ENCODE measurements at places on chromosomes 7 and 10.

GRCh38 chr10:53682885-53683284 is 910.3 kb upstream of the MBL2 start:
- no peak for DNase-seq

DNA sequence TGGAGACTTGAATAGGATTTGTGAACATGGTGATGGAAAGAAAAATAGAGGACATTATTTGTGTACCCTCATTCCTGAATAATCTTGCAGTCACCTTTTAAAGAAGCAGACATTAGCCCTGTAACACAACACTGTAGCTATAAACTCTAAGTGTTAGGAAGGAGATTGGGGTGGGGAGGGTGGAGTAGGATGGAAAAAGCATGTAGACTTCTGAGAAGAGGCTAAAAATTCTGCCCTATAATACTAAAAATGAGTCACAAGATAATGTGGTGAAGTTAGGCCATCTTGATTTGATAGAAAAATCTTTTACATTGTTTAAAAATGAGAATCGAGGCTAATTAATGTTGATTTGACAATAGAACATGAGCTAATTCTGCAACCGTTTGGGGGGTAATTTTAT is 128.8 kb downstream of the LCOR start:
- DNase-seq, result no peak

DNA sequence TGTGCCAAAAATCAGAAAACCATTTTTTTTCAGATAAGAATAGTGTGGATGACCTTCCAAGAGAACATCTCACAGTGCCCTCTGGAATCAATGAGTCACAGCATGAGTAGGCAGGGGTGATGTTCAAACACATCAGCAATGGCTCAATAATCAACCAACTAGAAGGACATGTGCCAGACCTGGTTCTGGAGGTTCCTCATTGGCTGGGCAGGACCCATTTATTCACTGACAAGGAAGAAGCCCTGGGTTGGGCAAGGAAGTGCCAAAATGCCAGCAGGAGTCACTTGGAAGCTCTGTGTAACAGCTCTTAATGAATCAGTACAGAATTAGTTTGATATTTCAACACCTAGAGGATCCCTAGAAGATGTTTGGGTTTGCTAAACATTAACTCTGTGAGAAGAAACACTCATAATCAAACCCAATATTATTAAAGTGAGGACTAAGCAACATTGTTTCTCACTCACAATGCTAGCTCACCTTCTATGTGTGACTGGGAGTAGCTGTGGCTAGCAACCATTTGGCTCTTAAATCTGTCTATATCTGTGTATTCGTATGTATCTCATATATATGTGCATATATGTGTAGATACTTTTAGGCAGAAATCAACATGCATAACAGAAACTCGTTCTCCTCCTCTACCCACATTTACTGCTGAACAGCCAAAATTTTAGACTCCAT is 72.3 kb upstream of the APBB1IP start:
- no peak for DNase-seq

DNA sequence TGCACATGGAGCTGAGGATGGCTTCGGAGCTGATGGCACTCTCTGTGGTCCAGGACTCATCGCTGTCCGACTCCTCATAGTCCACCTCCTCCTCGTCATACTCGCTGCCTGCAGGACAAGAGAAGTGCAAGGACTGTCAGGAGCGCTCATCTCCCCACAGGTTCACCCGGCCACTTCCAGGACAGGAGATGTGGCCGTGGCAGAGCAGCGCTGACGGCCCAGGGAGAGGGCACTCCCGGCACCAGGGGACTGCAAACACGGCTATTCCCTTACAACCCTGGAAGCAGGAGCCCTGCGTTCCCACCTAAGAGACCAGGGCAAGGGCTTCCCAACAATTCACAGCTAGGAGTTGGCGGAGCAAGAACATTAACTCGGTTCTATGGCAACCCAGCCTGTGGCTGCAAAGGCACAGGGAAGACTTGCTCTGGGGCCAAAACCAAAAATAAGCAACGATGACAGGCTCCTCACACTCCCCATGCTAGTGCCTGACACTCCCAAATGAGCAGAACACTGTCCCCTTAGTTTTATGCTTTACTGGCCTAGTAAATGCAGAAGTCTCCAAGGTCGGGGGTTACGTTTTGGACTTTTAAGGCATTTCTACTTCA is 100.9 kb downstream of the TAX1BP1 start:
- no peak for DNase-seq

- DNase-seq, result no peak
Observed at GRCh38 chr7:38795593-38795992, 113.4 kb downstream of the VPS41 start.

DNA sequence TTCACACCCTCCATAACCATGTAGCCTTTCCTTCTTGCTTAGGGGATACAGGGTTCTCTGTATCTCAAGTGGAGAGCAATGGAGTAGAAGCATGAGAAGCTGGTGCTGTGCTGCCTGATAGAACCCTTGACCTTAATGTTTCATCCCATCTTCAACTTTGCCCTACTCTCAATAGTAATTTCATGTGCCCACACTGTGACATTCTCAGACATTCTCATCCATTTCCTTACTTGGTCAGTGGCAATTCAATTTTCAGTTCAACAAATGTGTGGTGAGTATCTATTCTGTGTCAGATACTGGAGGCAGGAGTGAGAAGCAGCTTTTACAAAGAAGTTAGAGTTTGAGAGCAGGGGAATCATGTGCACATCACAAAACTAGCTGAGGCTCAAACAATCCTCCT is 16.1 kb downstream of the STRIP2 start:
- DNase-seq, result no peak

GRCh38 chr10:124296121-124296812 is 122.5 kb downstream of the OAT start:
- no peak for DNase-seq

- no peak for DNase-seq
Observed at GRCh38 chr7:26103596-26103995, 48.4 kb upstream of the NFE2L3 start.

GRCh38 chr7:136530831-136531230 is 337.6 kb upstream of the CHRM2 start:
- DNase-seq, result no peak

- no peak for DNase-seq
Observed at GRCh38 chr7:66344166-66344565, 139.0 kb downstream of the TPST1 start.

GRCh38 chr10:71365366-71365765 is 31.4 kb upstream of the CDH23 start:
- DNase-seq, result no peak

GRCh38 chr10:24862589-24862988 is 89.8 kb downstream of the PRTFDC1 start:
- no peak for DNase-seq

DNA sequence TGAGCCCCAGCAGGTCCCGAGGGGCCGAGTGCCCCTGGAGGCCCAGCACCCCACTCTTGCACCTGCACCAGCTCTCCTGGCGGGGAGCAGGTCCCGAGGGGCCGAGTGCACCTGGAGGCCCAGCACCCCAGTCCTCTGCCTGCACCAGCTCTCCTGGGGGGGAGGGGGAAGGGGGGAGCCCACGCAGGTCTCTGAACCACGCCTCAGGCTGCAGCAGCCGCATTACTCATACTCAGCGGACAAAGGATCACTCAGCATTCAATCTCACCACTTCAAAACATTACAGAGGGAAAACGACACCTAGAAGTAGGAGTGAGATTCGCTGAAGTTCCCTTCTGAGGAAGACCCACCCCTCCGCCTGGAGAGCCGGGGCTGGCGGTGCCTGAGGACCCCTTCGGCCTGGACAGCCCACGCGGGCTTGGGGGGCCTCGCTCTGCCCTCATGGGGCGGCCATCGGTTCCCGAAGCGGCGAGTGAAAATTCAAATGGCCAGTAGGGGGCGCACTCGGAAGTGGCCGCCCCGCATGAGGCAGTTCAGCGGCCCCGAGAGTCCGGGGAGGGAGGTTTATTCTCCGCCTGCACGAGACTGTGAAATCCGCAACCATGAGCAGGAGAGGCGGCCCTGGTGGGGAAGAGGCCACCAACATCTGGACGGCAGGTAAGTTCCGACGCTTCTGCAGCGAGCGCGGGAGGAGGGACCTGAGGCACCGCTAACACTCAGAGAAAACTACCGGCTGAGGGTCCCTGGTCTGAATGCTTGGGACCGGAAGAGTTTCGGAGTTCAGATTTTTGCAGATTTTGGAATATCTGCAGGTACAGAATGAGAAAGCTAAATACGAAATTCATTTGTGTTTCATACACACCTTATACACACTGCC is 1.1 kb upstream of the GPER1 start:
- peak; percentile 89 for DNase-seq

GRCh38 chr7:113831556-113831955 is 87.3 kb downstream of the PPP1R3A start:
- DNase-seq, result no peak

- DNase-seq, result no peak
Observed at GRCh38 chr10:69835233-69835632, 33.5 kb downstream of the COL13A1 start.

DNA sequence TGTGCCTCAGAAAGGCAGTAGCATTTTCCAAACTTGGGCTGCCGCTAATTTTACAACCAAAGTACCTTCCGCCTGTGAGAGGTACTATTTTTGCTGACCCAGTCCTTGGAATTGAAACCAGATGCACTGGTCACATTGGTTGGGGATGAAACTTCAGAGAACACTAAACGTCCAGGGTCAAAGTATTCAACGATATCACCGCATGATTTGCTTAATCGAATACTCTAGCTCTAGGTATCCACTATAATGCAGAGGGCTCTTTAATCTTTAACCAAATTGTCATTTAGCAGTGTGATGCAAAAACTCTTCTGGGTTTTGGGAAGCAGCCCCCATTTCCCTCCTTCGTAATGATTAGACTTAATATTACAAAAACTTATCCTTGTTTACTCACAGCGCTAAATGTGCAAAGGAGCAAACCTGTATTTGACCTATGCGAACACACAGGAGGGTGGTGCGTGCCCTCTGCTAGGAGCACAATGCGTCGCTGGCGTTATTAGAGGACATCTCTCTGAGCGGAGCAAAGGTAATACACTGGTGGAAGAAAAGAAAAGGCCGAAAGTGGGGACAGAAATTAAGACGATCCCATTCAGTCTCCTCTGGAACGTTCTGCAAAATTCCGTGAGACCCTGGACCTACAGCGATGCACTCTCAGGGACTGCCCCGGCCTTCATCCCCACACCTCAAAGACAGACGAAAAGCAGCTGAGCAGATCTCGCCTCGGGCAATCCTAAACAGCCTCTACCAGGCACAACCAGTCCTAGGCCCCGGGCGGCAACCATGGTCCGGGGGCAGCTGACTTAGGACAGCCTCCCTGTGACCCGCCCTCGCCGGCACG is 916 bp upstream of the EEPD1 start:
- DNase-seq, result no peak

DNA sequence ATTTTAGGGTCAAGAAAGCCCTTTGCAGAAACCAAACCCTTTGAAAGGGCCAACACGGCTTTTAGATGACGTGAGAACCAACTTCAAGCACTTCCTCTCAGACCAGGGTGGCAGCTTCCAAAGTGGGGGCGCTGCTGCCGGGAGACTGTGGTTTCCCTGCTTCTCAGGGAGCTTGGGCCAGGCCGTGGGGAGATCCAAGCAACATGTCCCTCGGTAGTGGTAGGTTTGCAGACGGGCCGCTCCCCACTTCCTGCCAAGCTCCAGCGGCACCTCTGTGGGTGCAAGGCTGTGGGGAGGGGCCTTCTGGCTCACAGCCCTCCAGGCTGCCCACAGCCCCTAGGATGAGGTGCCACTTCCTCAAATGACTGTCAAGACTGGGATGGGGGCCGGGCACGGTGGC is 132.4 kb downstream of the FAM53B start:
- peak; percentile 65 for DNase-seq

GRCh38 chr10:113108194-113108835 is 158.3 kb downstream of the TCF7L2 start:
- DNase-seq, result no peak

DNA sequence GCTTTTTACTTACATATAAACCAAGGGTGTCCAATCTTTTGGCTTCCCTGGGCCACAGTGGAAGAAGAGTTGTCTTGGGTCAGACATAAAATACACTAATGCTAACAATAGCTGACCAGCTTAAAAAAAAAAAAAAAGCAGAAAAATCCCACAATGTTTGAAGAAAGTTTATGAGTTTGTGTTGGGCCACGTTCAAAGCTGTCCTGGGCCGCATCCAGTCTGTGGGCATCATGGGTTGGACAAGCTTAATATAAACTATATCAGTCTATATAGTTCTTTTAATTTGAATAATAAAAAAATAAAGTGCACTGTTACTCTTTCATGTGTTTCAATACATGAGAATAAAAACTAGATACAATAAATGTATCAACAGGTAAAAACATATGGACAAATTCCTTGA is 179.9 kb downstream of the DNAJC1 start:
- DNase-seq, result no peak

DNA sequence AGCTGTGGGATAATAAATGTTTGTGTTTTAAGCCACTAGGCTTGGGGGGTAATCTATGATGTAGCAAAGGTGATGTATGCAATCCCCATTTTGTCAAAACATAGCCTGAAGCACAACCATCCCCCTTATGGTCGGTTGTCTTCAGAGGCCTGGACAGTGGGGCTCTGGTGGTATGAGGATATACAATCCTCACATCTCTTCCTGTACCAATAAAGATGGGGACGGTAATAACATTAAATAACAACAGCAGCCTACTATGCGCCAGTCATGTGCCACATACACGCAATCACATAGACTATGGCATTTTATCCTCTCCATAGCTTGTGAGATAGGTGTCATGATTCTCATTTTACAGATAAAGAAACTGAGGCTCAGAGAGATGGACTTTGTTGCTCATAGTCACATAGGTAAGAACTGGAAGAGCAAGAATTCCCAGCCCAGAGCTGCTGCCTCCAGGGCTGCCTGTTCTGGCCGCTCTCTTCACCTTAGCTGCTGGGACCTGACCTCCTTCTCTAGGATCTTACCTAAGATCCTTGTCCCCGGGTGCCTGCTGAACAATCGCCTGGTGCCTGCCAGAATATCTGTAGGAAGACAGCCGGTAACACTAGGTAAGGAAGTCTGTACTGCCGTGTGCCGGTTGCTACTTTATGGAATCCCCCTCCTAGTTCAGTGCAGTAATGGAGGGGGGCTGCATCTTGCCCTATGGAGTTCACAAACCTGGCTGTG is 108.6 kb downstream of the ARHGAP22 start:
- no peak for DNase-seq

DNA sequence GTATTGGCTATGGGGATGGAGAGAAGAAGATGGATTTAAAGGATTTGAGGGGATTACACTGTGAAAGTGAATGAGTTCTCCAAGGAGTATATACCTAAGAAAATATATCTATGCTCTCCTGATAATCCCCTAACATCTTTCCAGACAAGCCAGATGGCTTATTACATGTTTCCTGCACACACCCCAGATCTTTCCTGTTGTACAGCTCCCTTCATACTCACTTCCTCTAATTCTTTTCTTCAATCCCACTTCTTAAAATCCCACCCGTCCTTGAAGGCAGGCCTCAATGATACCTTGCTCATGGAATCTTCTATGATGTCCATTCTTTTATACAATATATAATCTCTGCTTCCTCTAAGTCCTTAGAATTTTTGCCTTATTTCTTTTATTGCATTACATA is 317.2 kb upstream of the DGKB start:
- DNase-seq, result no peak

GRCh38 chr10:113518816-113519591 is 33.8 kb upstream of the HABP2 start:
- no peak for DNase-seq

GRCh38 chr10:122445904-122446303 is 8.5 kb upstream of the ARMS2 start:
- DNase-seq, result no peak

Measured in activated naive CD4-positive, alpha-beta T cell treated with anti-CD3 and anti-CD28 coated beads, Interleukin-2, amount 50 U/mL, for 72 hours (primary cell).